ENCODE measurements at places on chromosomes 2 and 18.

GRCh38 chr18:36066686-36067054, 689 bp downstream of the RPRD1A start:
- DNase-seq = no peak

GRCh38 chr2:219772103-219772635, 144.7 kb downstream of the SLC4A3 start:
- DNase-seq = no peak

DNA sequence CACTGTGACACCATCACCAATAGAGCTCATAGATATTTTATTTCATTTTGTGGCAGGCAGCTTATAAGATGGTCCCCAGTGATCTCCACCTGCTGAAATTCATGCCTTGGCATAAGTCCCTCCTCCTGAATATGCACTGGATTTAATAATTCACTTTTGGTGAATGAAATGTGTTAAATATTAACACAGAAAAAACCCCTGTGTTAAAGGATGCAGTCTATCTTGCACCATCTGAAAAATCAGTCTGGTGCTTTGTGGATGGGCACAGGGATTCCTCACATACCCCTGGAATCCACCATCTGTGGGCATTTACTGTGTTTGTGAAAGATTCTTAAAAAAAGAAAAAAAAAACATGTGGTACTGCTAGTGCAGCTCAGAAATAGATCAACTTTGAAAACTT, 26.1 kb upstream of the WIPF1 start:
- no peak for DNase-seq

DNA sequence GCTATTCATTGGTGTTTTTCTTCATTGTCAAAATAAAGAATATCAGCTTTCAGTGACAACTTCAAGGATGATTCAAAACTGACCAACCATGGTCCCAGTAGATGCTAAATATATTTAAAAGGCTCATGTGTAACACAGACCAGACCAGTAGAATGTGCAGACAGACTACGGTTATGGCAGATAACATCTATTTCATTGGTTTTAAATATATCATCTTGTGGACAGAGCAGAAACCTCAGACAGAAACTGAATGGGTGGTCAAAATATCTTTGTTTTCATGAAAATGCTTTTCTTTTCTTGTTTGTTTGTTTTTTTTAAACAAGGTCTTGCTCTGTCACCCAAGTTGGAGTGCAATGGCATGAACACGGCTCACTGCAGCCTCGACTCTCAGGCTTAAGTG, 107.4 kb upstream of the CREB1 start:
- DNase-seq = no peak

GRCh38 chr2:207437524-207438143, 92.1 kb upstream of the CREB1 start:
- DNase-seq = no peak

DNA sequence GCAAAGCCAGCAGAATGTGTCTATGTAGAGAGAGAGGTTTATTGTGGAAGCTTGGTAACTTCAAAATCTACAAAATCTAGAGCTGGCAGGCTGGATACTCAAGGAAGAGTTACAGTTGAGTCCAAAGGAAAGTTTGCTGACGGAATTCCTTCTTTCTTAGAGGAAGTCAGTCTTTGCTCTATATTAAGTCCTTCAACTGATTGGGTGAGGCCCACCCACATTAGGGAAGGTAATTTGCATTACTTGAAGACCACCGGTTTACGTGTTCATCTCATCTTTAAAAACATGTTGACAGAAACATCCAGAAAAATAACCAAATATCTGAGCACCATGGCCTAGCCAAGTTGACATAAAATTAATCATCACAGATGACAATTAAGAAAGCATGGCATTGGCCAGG, 101.5 kb downstream of the TEX51 start:
- DNase-seq = no peak

- no peak for DNase-seq
These were observed 61.1 kb downstream of the MEIS1 start for GRCh38 chr2:66495788-66496640.

- no peak for DNase-seq
These were observed 149.4 kb upstream of the SLC1A4 start for GRCh38 chr2:64839844-64840243.

DNA sequence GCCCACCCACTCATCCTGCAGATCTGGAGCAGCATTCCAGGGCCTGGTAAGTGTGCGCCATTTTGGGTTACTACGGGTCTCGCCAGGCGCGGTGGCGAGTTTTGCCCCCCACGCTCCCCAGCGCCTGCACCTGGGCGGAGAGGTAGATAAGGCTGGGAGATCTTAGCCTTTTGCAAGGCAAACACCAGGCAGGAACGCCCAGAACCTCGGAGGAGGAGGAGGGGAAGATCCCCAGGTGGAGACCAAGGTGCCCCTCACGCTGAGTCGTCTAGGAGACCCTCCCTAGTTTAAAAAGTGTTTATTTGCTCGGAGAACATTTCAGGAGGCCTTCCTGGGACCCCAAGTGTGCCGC, 365 bp upstream of the RAMP1 start:
- no peak for DNase-seq

- no peak for DNase-seq
These were observed 63.6 kb downstream of the CERS6 start for GRCh38 chr2:168519534-168520308.

DNA sequence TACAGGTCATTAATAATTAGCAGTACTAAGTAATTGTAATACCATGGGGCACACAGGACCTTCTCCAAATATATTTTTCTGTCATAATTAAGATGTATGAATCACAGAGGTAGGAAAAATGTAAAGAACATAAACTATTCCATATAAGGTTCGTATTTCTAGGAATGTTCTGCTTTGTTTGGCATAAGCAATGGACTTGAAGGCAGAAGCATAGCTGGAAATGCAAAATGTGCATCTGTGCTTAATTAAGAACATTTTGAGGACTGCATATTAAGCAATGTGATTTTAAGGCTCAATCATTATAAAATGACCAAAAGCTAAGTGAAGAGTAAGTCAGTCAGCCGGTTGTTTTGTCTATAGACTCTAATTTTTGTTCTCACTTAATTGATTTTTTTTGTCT, 123.2 kb downstream of the RBM43 start:
- DNase-seq = no peak

DNA sequence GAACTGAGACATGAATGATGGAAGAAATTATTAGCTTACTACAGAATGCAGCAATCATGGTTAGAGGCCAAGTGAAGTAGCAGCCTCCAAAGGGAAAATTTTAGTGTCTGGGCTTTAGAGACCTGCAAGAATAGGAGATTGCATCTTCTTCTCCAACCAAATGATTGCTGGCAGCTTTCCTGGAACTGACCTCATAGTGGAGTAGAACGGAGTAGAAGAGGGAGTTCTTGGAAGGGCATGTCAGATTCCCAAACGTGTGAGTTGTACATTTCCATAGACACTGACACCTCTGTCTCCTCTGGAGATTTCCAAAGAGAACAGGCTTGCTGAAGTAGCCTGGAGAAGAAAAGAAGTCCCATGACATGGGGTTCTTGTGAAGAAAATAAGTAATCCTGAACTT, 169.8 kb upstream of the ERBB4 start:
- DNase-seq = no peak

- no peak for DNase-seq
These were observed 148.5 kb downstream of the TXNL1 start for GRCh38 chr18:56489893-56490292.

- DNase-seq = no peak
These were observed 73.9 kb downstream of the SDC1 start for GRCh38 chr2:20150806-20151571.

- DNase-seq = no peak
These were observed 34.7 kb downstream of the LPIN2 start for GRCh38 chr18:2978208-2978607.

GRCh38 chr18:61285777-61286176, 47.5 kb upstream of the CDH20 start:
- DNase-seq = no peak

GRCh38 chr2:68387408-68388350, 22.6 kb downstream of the PLEK start:
- DNase-seq = no peak

GRCh38 chr2:148896136-148896535, 21.1 kb downstream of the KIF5C start:
- no peak for DNase-seq

DNA sequence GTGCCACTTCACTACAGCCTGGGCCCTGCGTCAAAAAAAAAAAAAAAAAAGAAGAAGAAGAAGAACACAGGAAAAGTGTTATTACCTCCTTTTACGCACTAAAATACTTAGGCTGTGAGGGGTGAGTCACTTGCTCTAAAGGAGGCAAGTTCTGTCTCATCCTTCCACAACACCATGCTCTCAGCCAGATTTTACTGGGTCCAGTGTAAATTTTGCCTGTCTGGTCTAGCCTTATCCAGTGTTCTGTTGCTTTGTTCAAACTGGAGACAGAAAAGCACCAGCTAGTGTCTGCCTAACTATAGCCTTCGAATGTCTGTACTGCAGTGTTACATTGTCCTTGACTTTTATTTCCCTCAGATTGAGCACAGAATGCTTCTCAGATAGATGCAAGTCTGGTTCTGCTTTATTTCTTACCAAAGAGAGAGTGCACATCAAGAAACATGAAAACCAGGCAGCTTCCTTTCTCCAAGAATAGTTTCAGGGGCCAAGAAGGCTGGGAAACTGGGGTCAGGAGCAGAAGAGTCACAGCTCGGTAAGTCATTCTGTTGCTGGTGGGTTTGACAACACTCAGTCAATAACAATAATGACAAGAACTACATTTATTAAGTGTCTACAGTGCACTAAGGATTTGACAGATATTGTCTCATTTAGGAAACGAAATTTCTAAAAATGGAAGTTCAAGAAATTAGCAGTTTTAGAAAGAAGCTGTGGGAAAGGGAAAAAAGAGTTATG, 3.1 kb upstream of the MSGN1 start:
- DNase-seq = no peak

GRCh38 chr2:70850925-70851324, 15.3 kb upstream of the CD207 start:
- DNase-seq = no peak

DNA sequence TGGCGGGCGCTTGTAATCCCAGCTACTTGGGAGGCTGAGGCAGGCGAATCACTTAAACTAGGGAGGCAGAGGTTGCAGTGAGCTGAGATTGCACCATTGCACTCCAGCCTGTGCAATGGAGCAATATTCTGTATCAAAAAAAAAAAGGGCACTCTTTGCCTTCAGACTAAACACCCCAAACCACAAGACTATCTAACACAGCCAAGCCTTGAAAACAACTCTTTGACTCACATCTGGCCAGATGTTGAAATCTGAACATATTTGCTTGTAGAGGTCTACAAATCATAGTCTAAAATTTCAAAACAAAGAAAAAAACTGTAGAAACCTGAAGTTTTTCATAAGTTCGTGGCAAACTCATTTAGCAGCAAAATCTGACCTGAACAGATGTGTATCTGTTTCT, 94.9 kb downstream of the FAM161A start:
- no peak for DNase-seq

GRCh38 chr2:98576666-98577312, 31.5 kb downstream of the COA5 start:
- DNase-seq = no peak

DNA sequence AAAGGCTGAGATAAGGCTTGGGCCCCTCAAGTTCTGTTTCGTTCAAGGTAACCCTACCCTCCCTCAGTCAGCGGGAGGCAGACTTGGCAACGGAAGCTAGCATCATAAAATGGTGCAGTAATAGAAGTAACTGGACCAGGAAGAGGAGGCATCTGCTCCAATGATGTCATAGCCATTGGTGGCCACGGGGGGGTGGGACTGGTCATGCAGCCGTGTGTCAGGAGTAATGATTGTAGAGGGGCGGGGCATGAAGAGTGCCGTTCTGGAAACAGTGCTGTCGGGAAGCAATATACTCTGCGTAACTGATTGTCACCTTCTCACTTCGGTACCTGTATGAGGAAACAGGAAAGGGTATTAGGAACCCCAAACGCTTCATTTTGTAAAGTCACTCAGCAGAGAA, 6.9 kb upstream of the POLR2D start:
- no peak for DNase-seq

DNA sequence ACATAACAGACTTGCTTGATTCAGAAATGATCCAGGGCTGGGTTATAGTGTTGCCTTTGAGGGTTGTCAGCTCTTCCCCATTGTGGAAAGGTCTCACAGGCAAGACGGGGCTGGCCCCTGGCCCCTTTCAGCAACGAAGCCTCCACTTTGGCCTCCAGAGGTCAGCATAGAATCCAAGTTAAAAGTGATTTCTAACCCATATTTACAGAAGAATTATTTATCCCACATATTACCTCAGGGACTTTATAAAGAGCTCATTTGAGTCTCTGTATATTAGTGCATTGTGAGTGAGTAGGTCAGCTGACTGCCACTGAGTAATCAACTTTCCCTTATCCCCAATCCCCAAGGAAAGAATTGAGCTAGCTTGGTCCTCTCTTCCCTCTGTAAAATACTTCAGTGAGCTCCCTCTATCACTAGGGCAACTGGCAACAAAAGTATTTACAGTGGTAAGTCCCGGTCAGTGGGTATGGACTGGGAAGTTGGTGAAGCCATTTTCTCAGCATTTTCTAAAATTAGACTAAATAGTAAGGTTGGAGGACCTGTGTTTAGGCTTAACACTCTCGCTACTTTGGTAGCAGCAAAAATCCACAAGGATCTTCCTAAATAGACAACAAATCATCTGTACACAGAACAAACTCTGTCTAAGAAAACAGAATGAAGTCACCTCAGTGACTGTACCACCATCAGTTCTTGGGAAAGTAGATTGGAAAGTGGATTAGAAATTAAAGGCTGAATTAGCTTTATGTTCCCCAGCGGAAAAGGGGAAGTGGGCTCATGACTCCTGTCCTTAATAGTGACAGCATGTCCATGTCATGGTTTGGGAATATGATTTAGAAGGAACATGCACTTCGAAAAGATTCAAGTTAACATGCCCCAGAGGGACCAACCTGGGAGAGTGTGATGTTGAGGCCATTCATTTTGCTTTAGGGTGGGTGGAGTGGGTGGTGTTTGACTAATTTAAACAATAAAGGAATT, 171.0 kb upstream of the SIX3 start:
- DNase-seq = no peak

- no peak for DNase-seq
These were observed 122.3 kb downstream of the HRH4 start for GRCh38 chr18:24582771-24583170.

GRCh38 chr2:120052597-120052996, 39.7 kb downstream of the EPB41L5 start:
- DNase-seq = no peak

GRCh38 chr18:24010673-24011072, 3.9 kb upstream of the TTC39C start:
- DNase-seq = no peak

- no peak for DNase-seq
These were observed 51.0 kb downstream of the ADD2 start for GRCh38 chr2:70716951-70717350.

DNA sequence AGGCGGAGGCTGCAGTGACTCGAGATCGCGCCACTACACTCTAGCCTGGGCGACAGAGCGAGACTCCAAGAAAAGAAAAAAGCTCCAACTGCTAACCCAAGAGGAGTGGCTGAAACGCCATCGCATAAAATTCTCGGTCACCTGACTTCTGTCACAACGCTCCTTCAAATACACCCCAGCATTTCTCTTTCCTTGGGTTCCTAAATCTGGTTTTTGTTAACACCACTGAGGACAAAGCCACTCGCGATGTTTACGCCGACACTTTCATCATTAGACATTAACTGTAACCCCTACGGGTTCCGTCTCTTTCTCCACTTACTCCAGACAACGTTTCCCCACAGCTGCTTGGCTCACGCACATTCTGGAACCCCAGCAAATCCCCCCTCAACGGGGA, 679 bp downstream of the CLK1 start:
- no peak for DNase-seq

- no peak for DNase-seq
These were observed 54.0 kb upstream of the OTX1 start for GRCh38 chr2:62996534-62997186.

Data from neuronal stem cell (in vitro differentiated cells).